Fibroblast of gingiva (primary cell): ENCODE measurements at places on chromosomes 4 and X.

DNA sequence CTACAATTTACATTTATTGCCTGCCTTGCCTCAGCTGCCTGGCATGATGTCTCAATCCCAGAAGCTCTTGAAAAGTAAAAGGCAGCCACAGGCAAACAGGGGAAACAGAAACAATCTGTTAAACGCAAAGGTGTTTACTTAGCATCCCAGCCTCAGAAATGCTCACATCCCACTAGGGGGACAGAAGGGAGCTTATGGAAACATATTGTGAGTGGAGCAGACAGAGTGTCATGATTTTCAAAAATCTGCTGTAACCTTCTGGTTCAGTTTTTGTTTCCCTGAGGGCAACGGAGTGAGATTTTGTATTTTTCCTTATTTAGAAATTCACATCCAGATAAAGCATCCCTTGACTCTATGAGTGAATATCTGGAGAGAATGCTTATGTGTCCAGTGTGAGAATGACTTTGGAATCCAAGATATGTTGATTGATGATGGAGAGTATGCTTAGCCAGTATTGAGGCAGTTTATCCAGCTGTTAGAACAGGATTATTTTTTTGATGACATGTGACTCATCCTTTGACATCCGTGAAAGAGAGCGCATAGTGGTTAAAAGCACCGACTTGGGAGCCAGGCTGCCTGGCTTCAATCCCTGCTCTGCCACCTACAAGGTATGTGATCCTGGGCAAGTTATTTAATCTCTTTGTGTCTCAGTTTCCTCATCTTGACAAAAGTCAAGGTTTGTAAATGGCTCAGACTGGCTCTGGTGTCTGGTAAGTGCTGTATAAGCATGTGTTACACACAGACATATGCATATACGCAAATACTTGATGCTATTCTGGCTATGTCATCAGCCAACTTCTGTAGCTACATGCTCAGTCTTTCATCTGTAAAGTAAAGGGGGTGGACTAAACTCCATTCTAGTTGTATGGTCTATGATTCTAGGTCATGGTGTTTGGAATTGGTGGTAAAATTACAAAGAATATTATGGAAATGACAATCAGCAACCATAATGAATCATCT, 381.2 kb downstream of the RAPGEF2 start:
- DNase-seq: no peak

GRCh38 chr4:164508097-164508496, 245.8 kb upstream of the SMIM31 start:
- no peak for DNase-seq

DNA sequence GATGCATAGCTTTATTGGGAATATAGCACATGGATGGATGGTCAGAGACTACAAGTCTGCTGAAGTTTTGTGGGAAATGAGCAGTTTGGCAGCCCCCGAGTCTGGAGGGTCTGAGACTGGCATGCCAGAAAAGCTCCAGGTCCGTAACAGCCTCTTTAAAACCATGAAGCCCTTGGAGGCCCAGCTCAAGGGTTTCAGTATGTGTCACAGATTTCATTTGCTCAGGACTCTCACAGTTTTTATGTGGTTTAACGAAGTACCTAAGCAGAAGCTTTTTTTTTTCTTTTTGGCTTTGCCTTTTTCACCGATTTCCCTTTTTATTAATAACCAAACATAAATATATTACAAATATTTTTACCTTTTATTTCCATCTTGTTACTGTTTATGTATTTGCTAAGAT, 30.6 kb upstream of the TMEM184C start:
- DNase-seq: no peak

- DNase-seq: no peak
These were observed 17.7 kb upstream of the MRFAP1 start for GRCh38 chr4:6622744-6623143.

DNA sequence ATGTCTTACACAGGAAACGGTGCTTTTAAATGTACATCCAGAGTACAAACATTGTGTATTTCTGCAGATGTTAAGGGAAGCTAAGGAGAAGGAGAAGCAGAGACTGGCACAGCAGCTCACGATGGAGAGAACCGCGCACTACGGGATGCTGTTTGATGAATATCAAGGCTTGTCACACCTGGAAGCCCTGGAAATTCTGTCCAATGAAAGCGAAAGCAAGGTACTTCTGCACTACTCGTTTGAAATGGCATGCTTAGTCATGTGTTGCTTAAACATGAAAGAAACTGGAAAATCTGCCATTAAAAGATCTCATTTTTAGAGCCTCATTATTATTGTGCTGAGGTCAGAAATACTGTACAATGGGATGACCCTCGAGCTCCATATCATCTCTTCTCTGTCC, 47.2 kb downstream of the FAM114A1 start:
- DNase-seq: no peak

- no peak for DNase-seq
These were observed 1047.6 kb downstream of the TECRL start for GRCh38 chr4:63361628-63362027.

- no peak for DNase-seq
These were observed 22.2 kb upstream of the TBC1D8B start for GRCh38 chrX:106780264-106780663.
